ENCODE measurements at places on chromosomes 2 and 18. TPM values are rescaled to one million over a fixed set of nuclear protein-coding genes. Genes with fewer than 3 reads are reported as not detected.

The FSHR gene
- total RNA-seq, result not detected

The SLC9A4 gene
- total RNA-seq, result not detected

The SMARCAL1 gene
- total RNA-seq, result 20.6 TPM

The WIPF1 gene
- 17.6 TPM for total RNA-seq

The RNU2-63P gene
- not detected for total RNA-seq

The CYP27C1 gene
- 0.33 TPM for total RNA-seq
